ENCODE measurements at places on chromosomes 3 and 15.

GRCh38 chr3:11953350-11953749 lies 50.8 kb upstream of the SYN2 start:
- DNase-seq, result no peak

GRCh38 chr3:46132565-46132964 lies 75.5 kb downstream of the CCR1 start:
- DNase-seq, result no peak

DNA sequence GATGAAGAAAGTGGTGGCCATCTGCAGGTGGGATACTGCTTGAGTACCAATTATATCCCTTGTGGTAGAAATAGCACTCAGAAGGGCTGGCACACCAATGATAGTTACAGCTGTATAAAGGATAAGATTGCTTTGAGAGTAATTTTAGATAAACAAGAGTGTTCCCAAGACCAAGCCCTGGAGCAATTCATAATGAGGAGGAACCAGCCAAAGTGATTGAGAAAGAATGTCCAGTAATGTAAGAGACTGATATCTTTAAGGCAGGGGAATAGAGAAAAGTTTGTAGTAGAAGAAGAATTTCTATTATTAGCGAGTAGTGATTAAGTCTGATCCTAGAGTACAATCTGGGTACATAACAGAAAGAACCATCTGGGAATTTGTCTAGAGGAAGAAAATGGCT lies 945.1 kb downstream of the OTOL1 start:
- DNase-seq, result no peak

DNA sequence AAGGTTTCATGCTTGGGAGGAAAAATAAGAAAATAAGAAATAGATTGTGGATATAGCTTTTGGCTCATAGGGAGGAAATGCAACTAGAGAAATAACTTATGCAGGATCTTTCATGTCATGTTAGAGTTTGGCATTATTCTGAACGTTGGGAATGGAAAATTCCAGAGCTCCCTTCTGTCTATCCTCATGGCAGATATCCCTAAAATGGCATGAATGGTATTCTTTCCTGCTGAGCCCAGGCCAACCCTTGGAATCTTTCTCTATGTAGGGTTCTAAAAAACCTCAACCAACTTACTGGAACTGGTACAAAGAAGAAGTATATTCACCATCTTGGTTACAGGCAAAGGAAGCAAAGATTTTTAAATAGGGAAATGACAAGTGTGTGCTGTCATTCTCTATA lies 212.5 kb downstream of the CHST2 start:
- no peak for DNase-seq

GRCh38 chr3:62696011-62696410 lies 179.2 kb downstream of the CADPS start:
- no peak for DNase-seq

GRCh38 chr3:24166515-24166914 lies 221.4 kb downstream of the NR1D2 start:
- no peak for DNase-seq
